Vagina (tissue), 2 donors: ENCODE measurements at places on chromosomes 2 and 18.

DNA sequence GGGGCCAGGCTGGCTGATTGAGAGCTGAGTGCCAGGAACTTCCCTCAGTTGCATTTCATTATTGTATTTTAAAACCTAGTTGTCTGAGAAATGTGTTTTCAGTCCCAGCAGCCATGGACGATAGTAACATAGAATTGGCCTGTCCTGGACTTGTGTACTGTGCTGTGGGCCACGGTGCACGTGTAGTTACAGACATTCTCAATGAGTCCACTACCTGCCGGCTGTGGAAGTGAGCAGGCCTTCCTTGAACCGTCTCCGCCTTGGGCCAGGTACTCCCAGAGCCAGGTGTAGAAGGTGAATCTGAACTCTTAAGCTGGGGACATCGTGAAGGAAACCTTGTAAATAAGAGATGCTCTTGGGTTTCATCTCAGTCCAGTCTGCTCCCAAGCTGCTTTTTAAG, 47.0 kb downstream of the UBE2F start:
- DNase-seq, result no peak

GRCh38 chr18:66222174-66222573, 381.7 kb downstream of the CDH19 start:
- DNase-seq, result no peak

GRCh38 chr2:64374686-64375085, 79.3 kb upstream of the LGALSL start:
- DNase-seq, result no peak

- DNase-seq, result no peak
Observed at GRCh38 chr2:96800061-96801004, 15.7 kb upstream of the CNNM3 start.

DNA sequence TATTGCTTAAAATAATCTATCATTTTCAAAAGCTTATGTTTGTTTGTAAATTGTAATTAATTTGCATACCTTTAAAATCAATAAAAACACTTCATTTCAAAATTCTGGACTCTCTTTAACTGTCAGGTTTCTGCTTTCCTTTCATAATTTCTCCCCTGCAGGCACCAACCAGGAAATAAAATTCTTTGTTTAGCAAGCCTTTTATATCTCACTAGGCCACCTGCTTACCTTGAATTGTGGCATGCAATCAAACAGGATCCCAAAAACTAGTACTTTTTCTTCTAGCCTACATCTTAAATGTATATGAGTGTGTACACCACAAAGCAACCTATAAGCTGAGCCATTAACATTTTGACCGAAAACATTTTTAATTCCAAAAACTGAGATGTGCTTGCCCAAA, 233.1 kb downstream of the NR4A2 start:
- DNase-seq, result no peak

DNA sequence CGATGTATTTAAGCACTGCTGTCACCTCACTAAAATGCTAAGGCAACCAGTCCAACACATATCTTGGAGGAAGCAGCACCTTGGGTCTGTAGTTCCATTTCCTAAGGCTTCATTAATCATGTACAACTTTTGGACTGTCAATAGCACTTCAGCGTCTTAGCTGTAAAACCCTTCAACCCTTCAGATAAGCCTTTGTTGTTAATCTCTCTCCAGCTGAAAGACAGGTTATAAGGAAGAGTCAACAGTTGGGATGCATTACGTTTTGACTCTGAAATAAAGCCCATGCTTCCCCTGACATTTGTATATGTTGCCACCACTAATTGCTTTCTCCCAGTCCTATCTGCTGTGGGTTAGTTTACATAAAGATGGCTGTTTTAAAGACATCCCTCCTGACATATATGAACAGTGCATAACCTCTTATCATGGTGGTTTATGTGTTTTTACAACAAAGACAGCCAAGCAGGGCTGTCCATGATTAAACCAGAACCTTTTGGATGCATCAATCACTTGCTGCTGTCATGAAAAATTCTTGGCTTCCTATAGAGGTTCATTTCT, 81.5 kb downstream of the EPHA4 start:
- no peak for DNase-seq
